Right lung (tissue), 10 donors: ENCODE measurements at places on chromosomes 5 and 9. TPM values are rescaled to one million over a fixed set of nuclear protein-coding genes. Genes with fewer than 3 reads are reported as not detected.

Gene GAPVD1
- 26.5 TPM for polyA plus RNA-seq

Gene TNPO1
- polyA plus RNA-seq = 49.2 TPM

Gene C5orf63
- 17.6 TPM for polyA plus RNA-seq

Gene SPATA31C1
- polyA plus RNA-seq = not detected

Gene DOCK8
- 6.2 TPM for polyA plus RNA-seq

Gene DNAH5
- 1.8 TPM for polyA plus RNA-seq

Gene KDM3B
- 86.0 TPM for polyA plus RNA-seq

Gene RAD1
- 33.9 TPM for polyA plus RNA-seq

Gene PCDH1
- 24.8 TPM for polyA plus RNA-seq

Gene IL17B
- 0.76 TPM for polyA plus RNA-seq

Gene SLC1A3
- 15.5 TPM for polyA plus RNA-seq

Gene GRXCR2
- polyA plus RNA-seq = not detected

Gene SOHLH1
- not detected for polyA plus RNA-seq

Gene IFNK
- polyA plus RNA-seq = not detected

Gene SHC3
- polyA plus RNA-seq = 11.1 TPM

Gene MAMDC4
- 4.5 TPM for polyA plus RNA-seq

Gene SNX24
- polyA plus RNA-seq = 30.2 TPM

Gene ORM2
- polyA plus RNA-seq = 1.4 TPM

Gene GNA14
- 11.2 TPM for polyA plus RNA-seq

Gene RNF180
- polyA plus RNA-seq = 12.2 TPM

Gene KLHL3
- 19.5 TPM for polyA plus RNA-seq

Gene PCDHGC5
- 1.2 TPM for polyA plus RNA-seq

Gene CBY3
- polyA plus RNA-seq = 1.1 TPM

Gene UBE2QL1
- 0.19 TPM for polyA plus RNA-seq

Gene PRXL2C
- 5.1 TPM for polyA plus RNA-seq

Gene IL6ST
- polyA plus RNA-seq = 206 TPM

Gene PRRT1B
- polyA plus RNA-seq = 7.8 TPM

Gene FRRS1L
- 3.4 TPM for polyA plus RNA-seq

Gene AHRR
- polyA plus RNA-seq = 3.1 TPM

Gene INVS
- 29.7 TPM for polyA plus RNA-seq

Gene PCDHB16
- 5.7 TPM for polyA plus RNA-seq

Gene SCGB3A2
- 2,391 TPM for polyA plus RNA-seq

Gene RANBP17
- polyA plus RNA-seq = 39.6 TPM

Gene FAM81B
- polyA plus RNA-seq = 12.5 TPM

Gene ANKRD31
- polyA plus RNA-seq = 0.62 TPM

Gene PHYKPL
- polyA plus RNA-seq = 133 TPM

Gene ENHO
- polyA plus RNA-seq = 0.98 TPM

Gene OTULINL
- polyA plus RNA-seq = 8.0 TPM

Gene AK1
- polyA plus RNA-seq = 58.3 TPM

Gene FOCAD
- 23.9 TPM for polyA plus RNA-seq

Gene CNTNAP3
- 1.7 TPM for polyA plus RNA-seq
